Activated CD4-positive, alpha-beta memory T cell treated with anti-CD3 and anti-CD28 coated beads, Interleukin-2, amount 10 ng/mL, durations not matched to agents 7 days and 5 days (primary cell): ENCODE measurements at places on chromosomes 5 and 9. TPM values are rescaled to one million over a fixed set of nuclear protein-coding genes. Genes with fewer than 3 reads are reported as not detected.

Gene RFX3
- total RNA-seq = 13.3 TPM

Gene HACD4
- total RNA-seq = 14.8 TPM

- no peak overlapping the region for H3K4me3 ChIP-seq
- H3K27ac ChIP-seq = no peak overlapping the region
- H3K27me3 ChIP-seq = peaks cover 6% of the 10 kb centered on the region
- DNase-seq = no peak
- H3K4me1 ChIP-seq = no peaks in the 10 kb centered on the region
Observed at GRCh38 chr5:36457511-36458270, 148.7 kb upstream of the SLC1A3 start.

- no peak overlapping the region for H3K4me3 ChIP-seq
- no peak for DNase-seq
- no peaks in the 10 kb centered on the region for H3K27me3 ChIP-seq
- H3K27ac ChIP-seq = no peak overlapping the region
- H3K4me1 ChIP-seq = peaks cover 4% of the 10 kb centered on the region
Observed at GRCh38 chr5:151496041-151496484, 48.7 kb downstream of the SLC36A1 start.

DNA sequence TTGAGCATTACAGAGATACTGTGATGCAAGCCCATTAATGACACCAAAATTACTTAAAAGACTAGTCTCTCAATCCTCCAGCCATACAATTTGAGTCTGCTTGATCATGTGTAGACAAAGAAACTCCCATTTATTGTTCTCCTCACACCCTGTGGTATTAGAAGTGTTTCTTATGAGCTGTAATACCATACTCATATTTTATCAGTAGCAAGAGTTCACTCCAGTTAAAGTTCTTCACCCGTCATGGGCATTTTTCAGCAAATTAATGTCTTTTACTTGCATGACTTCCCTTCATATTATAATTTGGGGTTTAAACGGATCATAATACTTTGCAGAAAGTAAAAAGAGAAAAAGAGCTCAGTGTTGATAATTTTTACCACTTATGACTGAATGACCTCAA, 242.9 kb downstream of the BNC2 start:
- DNase-seq = no peak
- no peaks in the 10 kb centered on the region for H3K4me1 ChIP-seq
- no peak overlapping the region for H3K4me3 ChIP-seq
- no peaks in the 10 kb centered on the region for H3K36me3 ChIP-seq
- no peak overlapping the region for H3K27ac ChIP-seq

- DNase-seq = no peak
- no peaks in the 10 kb centered on the region for H3K36me3 ChIP-seq
- no peaks in the 10 kb centered on the region for H3K4me1 ChIP-seq
- no peaks in the 10 kb centered on the region for H3K27me3 ChIP-seq
Observed at GRCh38 chr9:13360188-13360587, 80.7 kb upstream of the MPDZ start.

DNA sequence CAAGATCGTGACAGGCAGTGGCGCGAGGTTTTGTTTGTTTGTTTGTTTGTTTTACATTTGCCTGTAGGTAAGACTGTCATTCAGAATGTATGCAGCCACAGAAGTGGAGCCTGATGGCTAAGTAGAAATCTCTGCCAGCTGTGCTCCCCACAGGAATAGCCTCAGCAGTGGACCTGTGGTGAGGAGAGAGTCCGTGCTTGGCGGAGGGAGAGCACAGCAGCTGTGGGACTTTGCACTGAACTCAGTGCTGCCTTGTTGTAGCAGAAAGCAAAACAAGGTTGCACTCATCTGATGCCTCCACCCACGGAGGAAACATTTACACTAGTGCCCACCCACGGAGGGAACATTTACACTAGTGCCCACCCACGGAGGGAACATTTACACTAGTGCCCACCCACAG, 4.4 kb upstream of the ZNF782 start:
- no peak for DNase-seq
- H3K4me1 ChIP-seq = peaks cover 14% of the 10 kb centered on the region
- H3K4me3 ChIP-seq = no peak overlapping the region
- no peak overlapping the region for H3K27ac ChIP-seq
- H3K27me3 ChIP-seq = peaks cover 17% of the 10 kb centered on the region
- H3K36me3 ChIP-seq = peaks cover 2% of the 10 kb centered on the region

GRCh38 chr9:125527471-125528002, 179.5 kb downstream of the MAPKAP1 start:
- DNase-seq = no peak
- H3K27me3 ChIP-seq = no peaks in the 10 kb centered on the region
- peaks cover 12% of the 10 kb centered on the region for H3K36me3 ChIP-seq
- H3K4me3 ChIP-seq = no peak overlapping the region
